ENCODE measurements at places on chromosomes 2 and 18. TPM values are rescaled to one million over a fixed set of nuclear protein-coding genes. Genes with fewer than 3 reads are reported as not detected.

The ACMSD gene
- not detected for total RNA-seq

The CABYR gene
- 2.4 TPM for total RNA-seq

The CD226 gene
- total RNA-seq = 106 TPM

GRCh38 chr2:24490690-24491541, at the start of gene NCOA1:
TSS of gene NCOA1 (plus strand) at chr2:24491254. CDS start at chr2:24658678, 167,424 bp downstream.
- H3K4me3 ChIP-seq = peak within 1 kb of the TSS; percentile 91
- no peaks in the 10 kb centered on the region for H3K27me3 ChIP-seq
- H3K27ac ChIP-seq = peak within 1 kb of the TSS; percentile 97
- no peaks in the 10 kb centered on the region for H3K36me3 ChIP-seq

DNA sequence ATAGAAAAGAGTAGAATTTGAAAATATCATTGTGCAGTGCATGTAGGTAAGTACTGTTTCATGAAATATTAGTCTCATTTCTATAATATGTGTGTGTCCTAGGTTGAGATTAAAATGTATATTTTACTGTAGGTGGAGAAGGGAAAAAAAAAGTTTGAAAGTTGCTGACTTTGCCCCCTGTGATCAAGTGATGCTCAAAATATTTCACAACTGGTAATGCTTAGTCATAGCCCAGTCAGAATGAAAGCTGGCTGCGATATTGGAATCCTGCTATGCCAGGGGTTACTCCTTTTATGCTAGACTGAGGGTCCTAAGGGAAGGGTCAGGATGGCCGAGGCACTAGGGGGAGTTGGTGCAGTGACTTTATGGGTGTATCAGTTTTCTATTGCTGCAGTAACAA, 19.5 kb upstream of the CFAP36 start:
- peaks cover 6% of the 10 kb centered on the region for H3K27me3 ChIP-seq
- no peaks in the 10 kb centered on the region for H3K36me3 ChIP-seq
- no peak overlapping the region for H3K27ac ChIP-seq

The GNLY gene
- total RNA-seq = 14.8 TPM

DNA sequence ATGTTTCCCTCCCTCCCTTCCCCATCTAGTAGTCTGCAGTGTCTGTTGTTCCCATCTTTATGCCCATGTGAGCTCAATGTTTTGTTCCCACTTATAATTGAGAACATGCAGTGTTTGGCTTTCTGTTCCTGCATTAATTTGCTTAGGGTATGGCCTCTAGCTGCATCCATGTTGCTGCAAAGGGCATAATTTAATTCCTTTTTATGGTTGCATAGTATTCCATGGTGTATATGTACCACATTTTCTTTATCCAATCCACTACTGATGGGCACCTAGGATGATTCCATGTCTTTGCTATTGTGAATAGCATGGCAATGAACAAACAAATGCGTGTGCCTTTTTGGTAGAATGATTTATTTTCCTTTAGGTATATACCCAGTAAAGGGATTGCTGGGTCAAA, 60.6 kb upstream of the CYP26B1 start:
- H3K4me1 ChIP-seq = no peaks in the 10 kb centered on the region
- no peaks in the 10 kb centered on the region for H3K27me3 ChIP-seq
- DNase-seq = no peak
- H3K27ac ChIP-seq = no peak overlapping the region
- no peak overlapping the region for H3K4me3 ChIP-seq

- H3K36me3 ChIP-seq = no peaks in the 10 kb centered on the region
- H3K27ac ChIP-seq = peak overlapping the region; percentile 86
- no peak for DNase-seq
- H3K4me3 ChIP-seq = peak overlapping the region; percentile 36
- no peaks in the 10 kb centered on the region for H3K27me3 ChIP-seq
- H3K4me1 ChIP-seq = peaks cover 25% of the 10 kb centered on the region
These were observed 4.2 kb downstream of the SFT2D3 start for GRCh38 chr2:127705391-127706065.

The KLHL41 gene
- total RNA-seq = not detected

GRCh38 chr2:142791335-142791734, 86.1 kb upstream of the KYNU start:
- H3K36me3 ChIP-seq = no peaks in the 10 kb centered on the region
- H3K27ac ChIP-seq = no peak overlapping the region
- H3K27me3 ChIP-seq = no peaks in the 10 kb centered on the region
- no peaks in the 10 kb centered on the region for H3K4me1 ChIP-seq
- no peak overlapping the region for H3K4me3 ChIP-seq

DNA sequence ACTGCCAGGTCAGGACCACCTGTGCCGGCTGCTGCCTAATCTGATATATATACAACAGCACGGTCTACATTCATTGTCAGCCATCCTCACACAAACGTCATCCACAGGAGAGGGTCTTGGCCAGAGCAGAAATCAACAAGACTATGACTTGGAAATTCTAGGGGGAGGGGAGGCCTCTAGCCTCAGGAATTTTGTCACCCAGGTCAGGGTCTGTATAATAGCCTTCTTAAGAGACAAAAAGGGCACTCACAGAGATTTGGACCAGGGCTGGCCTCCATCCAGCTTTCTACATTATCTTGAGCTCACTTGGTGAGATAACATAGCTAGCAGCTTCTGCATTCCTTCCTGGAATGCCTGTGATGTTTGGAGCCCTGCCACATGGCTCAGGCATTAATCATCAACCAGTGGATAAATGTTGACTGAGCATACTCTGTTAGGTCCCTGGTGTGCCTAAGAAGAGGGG, 50.4 kb upstream of the CTIF start:
- H3K27ac ChIP-seq = no peak overlapping the region
- H3K4me1 ChIP-seq = peaks cover 2% of the 10 kb centered on the region
- H3K27me3 ChIP-seq = peaks cover 57% of the 10 kb centered on the region

The TMEM18 gene
- total RNA-seq = 34.3 TPM

The CYBRD1 gene
- 1.3 TPM for total RNA-seq

The VIT gene
- total RNA-seq = not detected

- H3K4me3 ChIP-seq = no peak overlapping the region
- no peak overlapping the region for H3K27ac ChIP-seq
- no peaks in the 10 kb centered on the region for H3K36me3 ChIP-seq
- no peaks in the 10 kb centered on the region for H3K27me3 ChIP-seq
- no peaks in the 10 kb centered on the region for H3K4me1 ChIP-seq
These were observed 40.1 kb upstream of the GRB14 start for GRCh38 chr2:164661349-164661748.

GRCh38 chr2:64203131-64203857, 59.1 kb upstream of the PELI1 start:
- peak overlapping the region; percentile 100 for H3K27ac ChIP-seq
- no peaks in the 10 kb centered on the region for H3K27me3 ChIP-seq
- H3K36me3 ChIP-seq = no peaks in the 10 kb centered on the region
- H3K4me3 ChIP-seq = peak overlapping the region; percentile 86
- peaks cover 35% of the 10 kb centered on the region for H3K4me1 ChIP-seq
- no peak for DNase-seq

- H3K36me3 ChIP-seq = no peaks in the 10 kb centered on the region
- peaks cover 54% of the 10 kb centered on the region for H3K27me3 ChIP-seq
- no peak overlapping the region for H3K4me3 ChIP-seq
- no peak overlapping the region for H3K27ac ChIP-seq
- no peaks in the 10 kb centered on the region for H3K4me1 ChIP-seq
These were observed 71.2 kb upstream of the CAVIN2 start for GRCh38 chr2:191917967-191918651.

DNA sequence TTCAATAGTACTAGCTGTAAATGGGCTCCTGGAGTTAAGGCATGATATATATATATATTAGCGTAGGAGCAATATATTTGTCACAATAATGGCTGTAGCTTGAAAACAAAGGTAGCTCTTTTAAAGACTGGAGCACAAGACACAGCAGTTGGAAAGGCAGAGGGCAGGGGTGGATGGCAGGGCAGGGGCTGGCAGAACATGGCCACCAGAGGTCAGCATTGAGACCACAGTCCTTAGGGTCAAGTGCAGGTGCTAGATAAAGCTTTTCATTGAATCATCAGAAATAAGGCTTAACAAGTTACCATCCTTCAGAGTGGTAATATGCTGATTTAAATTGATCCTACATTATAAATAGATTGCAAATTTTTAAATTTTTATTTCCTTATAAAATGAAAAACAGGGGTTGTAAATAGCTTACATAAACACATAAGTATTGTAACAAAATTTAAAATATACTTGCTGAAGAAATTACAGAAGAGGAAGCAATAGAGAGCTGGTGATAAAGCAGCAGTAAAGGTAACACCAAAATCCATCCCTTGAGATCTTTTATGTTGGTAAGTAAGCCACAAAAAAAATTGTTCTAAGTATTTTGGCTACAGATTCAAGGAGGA, 161.2 kb upstream of the PIEZO2 start:
- H3K27ac ChIP-seq = no peak overlapping the region
- H3K27me3 ChIP-seq = peaks cover 13% of the 10 kb centered on the region
- no peak overlapping the region for H3K4me3 ChIP-seq

The FLACC1 gene
- 4.7 TPM for total RNA-seq

- no peak overlapping the region for H3K4me3 ChIP-seq
- H3K36me3 ChIP-seq = no peaks in the 10 kb centered on the region
- no peaks in the 10 kb centered on the region for H3K27me3 ChIP-seq
- H3K4me1 ChIP-seq = no peaks in the 10 kb centered on the region
- H3K27ac ChIP-seq = no peak overlapping the region
These were observed 439.1 kb upstream of the HNMT start for GRCh38 chr2:137525132-137525531.

DNA sequence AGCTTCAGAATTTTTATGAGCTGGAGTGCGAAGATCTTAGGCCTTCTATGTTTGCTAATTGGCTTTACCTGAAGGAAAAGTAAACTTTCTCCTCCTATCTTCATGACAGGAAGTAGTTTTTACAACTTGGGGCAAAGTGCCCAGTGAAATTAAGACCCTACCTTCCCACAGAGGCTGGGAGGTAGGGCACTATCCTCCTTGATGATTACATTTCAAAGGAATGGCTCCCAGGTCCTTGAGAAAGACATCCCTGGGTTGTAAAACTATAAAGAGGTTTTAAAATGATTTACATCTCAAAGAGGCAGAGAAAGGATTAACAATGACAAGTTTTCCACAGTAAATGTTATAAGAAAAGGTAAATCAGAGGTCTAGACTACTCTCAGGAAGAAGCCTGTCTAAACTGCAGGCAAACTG, 155.8 kb downstream of the CDH7 start:
- no peaks in the 10 kb centered on the region for H3K4me1 ChIP-seq

DNA sequence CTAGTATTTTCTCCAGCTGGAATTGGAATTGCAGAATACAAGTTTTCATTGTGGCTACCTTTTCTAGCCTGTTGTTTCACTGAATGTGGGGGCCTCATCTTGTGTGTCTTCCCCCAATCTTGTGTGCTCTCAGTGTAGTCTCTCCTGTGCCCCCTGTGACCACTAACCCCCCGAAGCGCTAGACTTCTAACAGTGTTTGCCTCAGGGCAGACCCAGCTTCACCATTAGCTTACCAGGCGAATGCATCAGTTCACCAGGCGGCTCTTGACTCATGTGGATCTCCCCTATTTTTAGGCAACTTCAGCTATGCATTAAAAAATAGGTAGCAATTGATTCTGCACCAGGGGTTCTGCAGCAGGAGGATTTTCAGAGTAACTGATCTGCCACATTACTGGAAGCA, 376.2 kb upstream of the MEIS1 start:
- no peak overlapping the region for H3K27ac ChIP-seq
- no peak for DNase-seq
- no peaks in the 10 kb centered on the region for H3K4me1 ChIP-seq
- H3K27me3 ChIP-seq = no peaks in the 10 kb centered on the region

GRCh38 chr2:195479407-195479806, 177.6 kb upstream of the SLC39A10 start:
- H3K36me3 ChIP-seq = peaks cover 6% of the 10 kb centered on the region
- H3K4me1 ChIP-seq = peaks cover 10% of the 10 kb centered on the region
- DNase-seq = no peak
- no peak overlapping the region for H3K27ac ChIP-seq
- no peak overlapping the region for H3K4me3 ChIP-seq

DNA sequence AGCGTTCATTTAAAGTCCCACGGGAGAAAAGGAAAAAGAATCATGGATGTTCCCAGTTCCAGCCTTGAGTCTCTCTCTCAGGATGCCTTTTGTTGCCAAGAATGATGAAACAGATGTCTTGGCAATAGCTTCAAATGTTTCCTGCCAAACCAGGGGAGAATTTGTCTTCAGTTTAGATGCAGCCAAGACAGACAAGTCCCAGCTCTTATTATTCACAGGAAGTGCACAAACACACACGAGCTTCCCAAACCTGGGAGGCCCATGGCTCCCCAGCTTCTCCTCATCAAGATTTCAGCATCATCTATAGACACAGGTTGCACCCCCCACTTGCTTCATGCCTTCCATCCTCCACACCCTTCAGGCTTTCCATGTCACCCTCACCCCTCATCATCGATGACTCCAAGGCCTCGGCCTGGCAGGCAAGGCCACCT, 45.9 kb downstream of the HS1BP3 start:
- peak overlapping the region; percentile 6 for H3K27ac ChIP-seq
- peaks cover 2% of the 10 kb centered on the region for H3K36me3 ChIP-seq
- peaks cover 3% of the 10 kb centered on the region for H3K4me1 ChIP-seq
- H3K4me3 ChIP-seq = no peak overlapping the region
- no peaks in the 10 kb centered on the region for H3K27me3 ChIP-seq

GRCh38 chr18:62878305-62878704, 163.0 kb downstream of the PHLPP1 start:
- H3K4me3 ChIP-seq = no peak overlapping the region
- peaks cover 2% of the 10 kb centered on the region for H3K4me1 ChIP-seq
- DNase-seq = no peak
- no peaks in the 10 kb centered on the region for H3K36me3 ChIP-seq
- no peak overlapping the region for H3K27ac ChIP-seq
- no peaks in the 10 kb centered on the region for H3K27me3 ChIP-seq

DNA sequence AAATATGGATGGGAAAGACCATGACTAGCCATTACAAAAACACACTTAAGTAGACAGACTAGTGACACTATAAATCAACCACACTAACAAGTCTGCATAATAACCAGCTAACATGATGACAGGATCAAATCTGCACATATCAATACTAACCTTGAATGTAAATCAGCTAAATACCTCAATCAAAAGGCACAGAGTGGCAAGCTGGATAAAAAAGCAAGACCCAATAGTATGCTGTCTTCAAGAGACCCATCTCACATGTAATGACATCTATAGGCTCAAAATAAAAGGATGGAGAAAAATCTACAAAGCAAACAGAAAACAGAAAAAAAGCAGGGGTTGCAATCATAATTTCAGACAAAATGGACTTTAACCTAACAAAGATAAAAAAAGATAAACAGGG, 16.3 kb downstream of the PFN4 start:
- H3K36me3 ChIP-seq = no peaks in the 10 kb centered on the region
- H3K4me3 ChIP-seq = no peak overlapping the region
- no peak for DNase-seq
- no peak overlapping the region for H3K27ac ChIP-seq
- no peaks in the 10 kb centered on the region for H3K27me3 ChIP-seq

GRCh38 chr2:85785027-85785822, 31.4 kb downstream of the ATOH8 start:
- H3K4me1 ChIP-seq = peaks cover 3% of the 10 kb centered on the region
- no peaks in the 10 kb centered on the region for H3K36me3 ChIP-seq
- DNase-seq = no peak
- H3K27me3 ChIP-seq = peaks cover 28% of the 10 kb centered on the region

The FZD7 gene
- total RNA-seq = 0.31 TPM

DNA sequence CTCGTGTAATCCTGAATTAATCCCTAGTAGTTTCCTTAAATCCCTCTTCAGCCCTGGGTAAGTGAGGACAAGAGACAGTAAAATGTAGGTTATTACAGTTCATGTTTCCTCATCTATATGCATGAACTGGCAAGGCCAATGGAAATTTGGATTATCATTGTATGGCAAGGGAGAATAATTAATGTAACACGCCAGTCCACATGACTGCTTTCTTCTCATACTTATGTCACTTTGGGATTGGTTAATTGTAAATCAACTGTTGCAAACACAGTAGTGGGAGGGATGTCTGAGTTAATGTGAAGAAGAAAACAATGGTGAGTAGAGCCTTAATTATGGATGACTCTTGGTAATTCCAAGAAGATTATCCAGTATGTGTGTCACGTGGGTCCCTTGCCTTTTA, 1.7 kb upstream of the SERPINB7 start:
- no peaks in the 10 kb centered on the region for H3K36me3 ChIP-seq
- no peak for DNase-seq
- H3K27ac ChIP-seq = no peak overlapping the region

The CD8B gene
- total RNA-seq = not detected

Data from T-helper 17 cell (primary cell).